Effector memory CD4-positive, alpha-beta T cell (primary cell): ENCODE measurements at places on chromosomes 6 and 20.

DNA sequence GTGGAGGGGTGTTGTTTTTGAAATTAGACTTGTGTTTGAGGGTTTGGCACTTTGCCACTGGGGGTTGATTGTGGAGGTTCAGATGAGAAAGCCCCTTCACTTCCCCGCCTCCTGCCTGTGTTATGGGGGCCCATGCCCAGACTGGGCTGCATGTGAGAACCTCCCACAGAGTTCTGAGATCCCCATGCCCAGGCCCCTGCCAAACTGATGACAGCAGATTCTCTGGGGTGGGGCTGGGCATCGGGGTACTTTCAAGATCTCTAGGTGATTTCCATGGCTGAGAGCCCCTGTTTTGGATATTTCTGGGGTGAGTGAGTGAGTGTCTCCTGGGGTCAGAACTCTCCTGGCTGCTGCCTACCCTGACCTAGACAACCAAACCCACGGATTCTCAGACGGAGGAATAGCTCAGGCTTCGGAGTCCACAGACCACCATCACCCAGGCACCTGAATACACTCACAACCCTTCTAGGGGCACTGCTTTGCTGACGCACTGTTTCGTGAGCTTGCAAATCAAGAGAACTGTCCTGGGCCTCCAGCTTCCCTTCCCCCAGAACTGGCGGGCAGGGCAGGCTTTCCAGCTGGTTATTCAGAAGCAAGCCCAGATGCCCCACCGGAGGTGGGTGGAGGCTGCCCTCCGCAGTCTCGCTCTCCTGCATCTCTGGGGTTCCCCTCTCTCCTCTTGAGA is 6.3 kb downstream of the BCAS1 start:
- no peak for DNase-seq

DNA sequence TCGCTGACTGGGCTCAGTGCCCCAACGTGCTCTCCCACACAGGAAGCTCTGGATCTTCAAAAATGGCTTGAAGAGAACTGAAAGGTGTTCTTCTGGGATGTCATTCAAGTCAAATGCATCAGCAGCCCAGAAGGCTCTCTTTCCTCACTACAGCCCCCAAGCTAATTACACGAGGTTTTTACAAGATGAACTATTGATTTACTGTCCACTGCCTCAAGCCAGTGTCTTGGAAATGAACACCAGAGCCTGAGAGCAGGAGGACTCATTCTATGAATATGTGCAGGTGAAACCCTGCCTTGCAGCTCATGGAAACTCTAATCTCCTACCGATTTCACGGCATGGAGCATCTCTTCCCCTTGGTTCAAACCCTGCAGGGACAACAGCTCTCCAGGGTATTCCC is 98.9 kb upstream of the CST7 start:
- no peak for DNase-seq

DNA sequence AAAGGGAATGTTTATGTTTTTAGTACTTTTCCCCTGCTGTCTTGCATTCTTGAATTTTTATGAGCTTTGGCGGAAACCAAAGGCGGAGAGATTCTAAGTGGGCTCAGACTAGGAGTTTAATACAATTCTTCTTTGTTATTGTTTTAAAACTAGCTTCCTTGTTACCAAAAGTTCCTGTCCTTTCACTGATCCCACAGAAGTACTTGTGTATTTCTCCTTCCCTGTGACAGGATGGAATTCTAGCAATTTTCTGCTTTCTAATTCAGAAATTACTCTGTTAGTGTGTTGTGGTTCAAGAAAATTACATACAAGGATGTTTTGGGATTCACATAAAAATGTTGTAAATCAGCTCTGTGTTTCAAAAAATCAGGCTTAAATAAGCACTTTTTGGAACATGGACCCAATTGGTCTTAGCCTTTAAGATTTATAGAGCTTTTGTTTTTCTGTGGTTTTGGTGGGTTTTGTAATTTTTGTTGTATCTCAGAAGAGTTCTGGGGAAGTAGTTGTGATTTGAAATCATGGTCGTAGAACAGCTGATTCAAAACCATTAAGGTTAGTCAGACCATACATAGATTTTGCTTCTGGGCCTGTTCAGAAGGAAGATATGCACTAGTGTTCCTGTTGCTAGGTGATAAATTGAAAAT is 17.6 kb upstream of the CTAGE9 start:
- no peak for DNase-seq

DNA sequence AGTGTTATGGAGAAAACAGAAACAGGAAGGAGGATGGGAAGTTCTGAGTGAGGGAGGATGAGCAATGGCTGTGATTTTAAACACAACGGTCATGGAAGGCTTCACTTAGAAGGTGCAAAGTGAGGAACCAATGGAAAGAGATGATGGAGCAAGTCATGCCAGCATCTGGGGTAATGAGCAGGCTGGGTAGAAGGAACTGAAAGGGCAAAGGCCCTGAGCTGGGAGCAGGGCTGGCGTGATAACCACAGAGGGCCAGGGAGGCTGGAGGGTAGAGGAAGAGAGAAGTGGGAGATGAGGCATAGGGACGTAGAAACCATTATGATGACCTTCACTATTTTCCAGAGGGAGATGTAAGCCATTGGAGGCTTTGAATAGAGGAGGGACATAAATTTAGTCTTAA is 43.6 kb downstream of the NHLRC1 start:
- DNase-seq: no peak

GRCh38 chr20:15564981-15565380 is 1008.3 kb downstream of the KIF16B start:
- no peak for DNase-seq

GRCh38 chr6:71194724-71195123 is 93.9 kb upstream of the OGFRL1 start:
- DNase-seq: no peak

DNA sequence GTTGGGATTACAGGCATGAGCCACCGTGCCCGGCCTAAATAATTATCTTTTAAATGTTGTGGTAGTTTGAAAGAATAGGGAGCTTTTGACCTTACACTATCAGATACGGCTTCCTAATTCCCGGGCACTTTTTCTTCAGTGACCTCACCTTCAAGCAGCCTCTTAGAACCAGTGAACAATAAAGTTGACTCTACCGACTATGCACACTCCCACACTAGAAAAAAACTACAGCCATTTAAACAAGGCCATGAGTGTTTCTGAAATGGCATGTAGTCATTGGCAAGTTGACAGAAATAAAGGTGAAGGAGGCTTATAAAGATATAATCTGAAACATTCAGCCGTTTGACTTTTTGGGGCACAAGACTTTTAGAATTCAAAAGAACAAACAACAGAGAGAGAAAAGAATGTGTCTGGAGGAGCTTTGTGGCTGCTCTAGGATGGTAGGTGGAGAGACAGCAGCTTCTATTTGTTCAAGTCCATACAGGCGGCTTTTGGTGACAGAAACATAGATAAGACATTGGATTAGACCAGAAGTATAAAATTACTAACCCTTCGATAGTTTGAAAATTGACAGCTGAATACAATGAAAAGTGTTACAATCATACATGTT is 75.2 kb downstream of the GJA1 start:
- DNase-seq: no peak

- DNase-seq: no peak
Observed at GRCh38 chr6:158516098-158516497, 43.8 kb upstream of the TMEM181 start.

DNA sequence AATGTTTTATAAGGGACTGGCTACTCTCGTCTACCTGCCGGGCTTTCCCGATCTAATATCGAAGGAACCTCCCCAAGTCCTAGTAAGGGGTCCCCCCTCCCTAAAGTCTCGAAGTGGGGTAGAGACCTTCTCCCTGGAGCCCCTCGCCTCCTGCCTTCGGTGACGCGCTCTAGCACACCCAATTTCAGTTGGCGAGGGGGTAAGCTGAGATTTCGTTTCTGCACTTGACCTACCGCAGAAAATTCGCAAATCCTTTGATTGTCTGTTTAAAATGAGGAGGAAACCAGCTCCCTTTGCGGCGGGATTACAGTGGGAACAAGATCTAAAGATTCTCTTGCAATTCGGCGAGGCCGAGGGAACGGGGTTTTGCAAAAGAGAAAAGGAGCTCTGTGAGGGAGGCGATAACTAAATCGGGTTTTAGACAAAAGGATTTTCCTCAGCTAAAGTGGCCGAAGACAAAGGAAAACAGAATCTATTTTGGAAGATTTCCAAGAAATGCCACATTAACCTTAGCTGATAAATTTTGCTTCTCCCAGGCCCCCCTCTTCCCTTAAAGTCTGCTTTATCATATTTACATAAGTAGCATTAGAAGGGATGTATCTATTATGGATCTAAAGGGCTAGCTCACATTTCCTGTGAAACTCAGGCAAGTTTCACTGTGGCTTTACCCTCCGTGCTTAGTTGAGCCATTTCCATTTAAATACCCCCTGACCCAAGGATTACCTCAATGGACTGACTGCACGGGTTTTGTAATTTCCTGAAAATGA is 8.4 kb downstream of the SIM1 start:
- DNase-seq: no peak

GRCh38 chr6:21847711-21848480 is 254.3 kb downstream of the SOX4 start:
- no peak for DNase-seq
